ENCODE measurements at places on chromosomes 7 and 10.

DNA sequence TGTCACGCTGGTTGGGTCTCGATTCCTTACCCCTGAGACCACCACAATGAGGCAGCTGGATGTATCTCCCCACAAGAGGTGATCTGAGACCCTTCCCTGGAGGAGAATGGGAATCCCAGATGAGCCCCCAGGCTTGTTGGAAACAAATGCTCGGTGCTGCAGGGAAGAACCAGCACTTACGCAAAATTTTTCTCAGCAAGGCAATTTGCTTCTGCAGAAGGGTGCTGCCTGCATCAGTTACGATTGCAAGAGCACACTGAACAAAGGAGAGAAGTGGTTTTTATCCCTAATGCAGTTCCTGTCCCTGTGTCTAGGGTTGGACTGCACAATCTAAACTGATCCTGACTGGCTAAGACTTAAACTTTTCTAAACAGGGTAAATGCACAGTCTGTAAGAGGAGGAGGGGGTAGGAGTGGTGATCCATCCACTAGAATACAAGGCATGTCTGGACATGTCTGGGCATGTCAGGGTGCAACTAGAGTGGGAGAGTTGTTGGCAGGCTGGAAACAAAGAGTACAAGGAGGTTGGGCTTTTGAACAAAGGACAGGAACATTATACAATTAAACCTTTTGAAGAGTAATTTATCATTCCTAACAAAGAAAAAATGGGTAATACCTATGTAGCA is 114.9 kb upstream of the FAM3C start:
- no peak for DNase-seq

DNA sequence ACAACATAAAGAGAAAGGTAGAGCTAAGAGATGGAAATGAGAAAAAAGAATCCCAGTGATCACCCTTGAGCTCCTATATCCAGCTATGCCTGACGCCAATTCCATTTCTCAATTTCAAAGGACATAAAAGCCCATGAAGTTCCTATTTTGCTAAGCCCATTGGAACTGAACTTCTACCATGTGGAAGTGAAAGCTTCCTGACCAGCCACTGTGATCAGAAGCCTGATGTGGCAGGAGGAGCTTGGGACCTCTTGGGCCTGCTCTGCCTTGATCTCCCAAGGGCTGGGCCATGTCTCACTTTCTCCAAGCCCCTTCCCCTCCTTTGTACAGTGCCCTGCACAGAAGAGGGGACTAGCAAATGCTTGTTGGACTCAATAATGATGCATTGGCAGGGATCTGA is 52.7 kb downstream of the PRLHR start:
- DNase-seq, result no peak

DNA sequence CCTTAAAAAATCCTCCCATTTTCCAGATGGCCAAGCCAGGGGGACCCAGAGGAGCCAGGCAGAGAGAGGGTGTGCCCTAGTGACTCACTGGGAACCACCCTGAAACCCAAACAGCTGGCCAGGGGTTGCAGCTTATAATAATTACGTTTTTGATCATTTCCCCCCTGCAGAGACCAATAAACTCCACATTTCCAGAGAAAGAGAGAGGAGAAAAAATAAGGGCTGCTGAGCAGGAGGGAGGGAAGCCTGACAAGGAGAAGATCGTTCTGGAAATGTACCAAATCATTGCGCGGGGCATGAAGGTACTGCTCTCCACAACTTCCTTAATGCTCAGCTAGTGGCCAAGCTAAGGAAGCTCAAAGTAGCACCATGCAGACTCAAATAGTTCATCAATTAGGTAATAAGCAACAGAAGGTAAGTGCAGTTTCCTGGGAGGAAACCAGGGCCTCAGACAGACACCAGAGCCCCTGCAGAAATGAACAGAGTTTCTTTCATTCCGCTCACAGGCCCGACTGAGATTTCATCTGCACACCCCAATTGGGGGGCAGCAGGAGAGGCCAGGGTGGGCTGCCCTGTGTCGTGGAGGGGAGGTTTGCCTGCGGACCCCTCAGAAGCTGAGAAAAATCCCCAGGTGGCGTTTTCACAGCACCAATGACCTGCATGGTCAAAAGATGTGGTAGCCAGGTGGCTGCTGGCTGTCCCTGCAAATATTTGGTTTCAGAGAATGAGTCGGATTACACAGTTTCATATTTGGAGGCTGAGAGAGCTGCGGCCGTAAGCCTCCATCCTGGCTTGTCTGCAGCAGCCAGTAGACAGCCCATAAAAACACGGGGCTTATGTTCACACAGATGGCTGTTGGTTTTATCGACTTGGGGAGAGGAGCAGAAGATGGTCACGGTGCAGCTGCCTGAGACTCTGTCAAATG is 153.2 kb upstream of the LYZL2 start:
- no peak for DNase-seq

DNA sequence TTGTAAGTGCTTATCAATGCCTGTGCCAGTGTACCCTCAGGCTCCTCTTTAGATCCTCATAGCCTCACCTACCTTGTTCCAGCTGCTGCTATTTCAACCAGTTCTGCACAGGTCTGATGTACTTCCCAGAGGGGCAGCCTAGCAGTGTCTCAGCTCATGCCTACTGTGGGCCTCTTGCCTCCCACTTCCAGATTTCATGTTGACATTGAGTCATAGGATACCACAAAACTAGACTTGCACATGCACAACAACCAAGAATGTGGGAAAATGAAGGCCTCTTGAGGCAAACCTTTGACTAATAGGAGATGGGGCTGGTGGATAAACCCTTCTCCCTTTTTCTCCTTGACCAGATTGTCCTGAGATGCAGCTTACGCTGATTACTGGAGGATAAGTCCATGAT is 31.0 kb downstream of the PON3 start:
- DNase-seq, result no peak

- no peak for DNase-seq
Observed at GRCh38 chr7:100827330-100828226, at the start of gene EPHB4. EPHB4 (minus strand) TSS chr7:100827523; CDS start chr7:100827030, 493 bp downstream.

DNA sequence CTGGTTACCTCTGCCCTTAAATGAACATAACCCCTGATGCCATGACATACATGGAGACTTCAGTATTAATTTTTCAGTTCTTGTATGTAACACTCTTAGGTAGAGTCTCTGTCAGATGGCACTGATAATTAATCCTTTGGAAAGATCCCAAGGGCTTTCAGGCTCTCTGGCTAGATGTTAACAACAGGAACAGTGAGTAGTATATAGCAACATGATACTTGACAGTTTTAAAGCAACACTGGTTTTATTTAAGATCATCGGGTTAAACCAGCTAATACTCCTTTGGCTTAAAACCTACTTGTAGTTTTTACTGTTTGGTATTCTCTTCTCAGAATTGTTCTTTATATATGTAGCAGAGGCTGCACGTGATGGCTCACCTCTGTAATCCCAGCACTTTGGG is 27.3 kb downstream of the AHCYL2 start:
- DNase-seq, result no peak
